ENCODE measurements at places on chromosomes 7 and 10.

- DNase-seq: no peak
Observed at GRCh38 chr10:31034098-31034909, 2.6 kb upstream of the ZNF438 start.

DNA sequence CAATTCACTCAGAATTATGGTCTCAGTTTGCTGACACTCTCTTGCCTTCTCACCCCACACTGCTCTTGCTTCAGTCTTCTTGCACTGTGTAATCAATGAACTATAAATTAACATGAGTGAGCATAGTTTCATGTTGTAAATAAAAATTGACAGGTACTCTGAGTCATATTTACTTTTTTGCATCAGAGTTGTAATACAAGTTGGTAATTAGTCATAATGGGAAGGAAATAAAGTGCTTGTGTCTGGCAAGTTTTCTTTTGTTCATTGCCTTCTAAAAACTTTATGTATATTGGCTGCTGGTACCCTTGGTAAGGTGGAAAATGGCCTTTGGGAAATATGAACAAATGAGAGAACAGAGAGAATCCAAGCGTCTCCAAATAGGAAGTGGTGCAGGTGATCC, 169.3 kb upstream of the MAGI2 start:
- DNase-seq: no peak

DNA sequence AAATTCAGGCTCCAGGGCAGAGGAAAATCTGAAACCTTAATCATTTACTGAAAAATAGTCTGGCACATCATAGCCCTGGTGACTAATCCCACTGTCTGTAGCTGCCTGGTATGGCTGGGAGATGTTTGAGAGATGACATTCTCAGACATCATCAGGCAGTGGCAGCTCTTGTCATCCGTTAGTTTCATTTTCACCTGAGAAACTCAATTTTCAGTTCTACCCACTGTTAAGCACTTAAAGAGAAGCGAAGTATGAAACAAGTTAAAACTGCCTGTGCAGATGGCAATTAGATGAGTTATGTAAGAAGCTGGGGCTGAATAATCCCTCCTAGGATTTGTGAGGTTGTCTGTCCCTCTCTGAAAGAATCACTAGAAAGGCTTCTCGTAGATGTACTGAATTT, 150.2 kb downstream of the NSUN6 start:
- no peak for DNase-seq

- DNase-seq: no peak
Observed at GRCh38 chr10:26534384-26534783, 96.2 kb downstream of the APBB1IP start.

DNA sequence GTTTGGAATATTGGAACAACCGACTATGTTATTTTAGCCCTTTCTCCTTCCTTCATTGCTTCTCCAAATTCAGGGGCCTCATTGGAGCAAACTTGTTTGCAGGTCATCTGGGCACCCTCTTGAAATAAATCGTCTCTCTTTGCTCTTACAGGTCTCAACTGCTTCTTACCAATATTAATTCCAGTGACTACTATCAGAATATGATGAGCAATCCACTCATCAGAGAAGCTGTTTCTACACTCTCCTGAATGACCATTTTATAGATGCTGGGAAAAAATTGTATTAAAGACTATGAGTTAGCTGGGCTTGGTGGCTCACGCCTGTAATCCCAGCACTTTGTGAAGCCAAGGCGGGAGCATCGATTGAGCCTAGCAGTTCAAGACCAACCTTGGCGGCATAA, 12.5 kb upstream of the HNRNPF start:
- DNase-seq: no peak

All from activated T-helper 1 cell treated with anti-CD3 and anti-CD28 coated beads, Interleukin-2, amount 50 U/mL, for 16 hours (primary cell).